ENCODE measurements at places on chromosomes 2 and 18. TPM values are rescaled to one million over a fixed set of nuclear protein-coding genes. Genes with fewer than 3 reads are reported as not detected.

GRCh38 chr2:154537843-154538450 is 160.5 kb upstream of the KCNJ3 start:
- no peak for DNase-seq

GRCh38 chr2:138424436-138425140 is 77.0 kb upstream of the SPOPL start:
- no peak for DNase-seq

The LMAN1 gene
- total RNA-seq, result 170 TPM

GRCh38 chr18:10376731-10377130 is 77.7 kb upstream of the APCDD1 start:
- DNase-seq, result peak; percentile 59

The DYNC2LI1 gene
- total RNA-seq, result 28.0 TPM
